NCI-H774 (cell line): ENCODE measurements at places on chromosomes 2 and 18.

DNA sequence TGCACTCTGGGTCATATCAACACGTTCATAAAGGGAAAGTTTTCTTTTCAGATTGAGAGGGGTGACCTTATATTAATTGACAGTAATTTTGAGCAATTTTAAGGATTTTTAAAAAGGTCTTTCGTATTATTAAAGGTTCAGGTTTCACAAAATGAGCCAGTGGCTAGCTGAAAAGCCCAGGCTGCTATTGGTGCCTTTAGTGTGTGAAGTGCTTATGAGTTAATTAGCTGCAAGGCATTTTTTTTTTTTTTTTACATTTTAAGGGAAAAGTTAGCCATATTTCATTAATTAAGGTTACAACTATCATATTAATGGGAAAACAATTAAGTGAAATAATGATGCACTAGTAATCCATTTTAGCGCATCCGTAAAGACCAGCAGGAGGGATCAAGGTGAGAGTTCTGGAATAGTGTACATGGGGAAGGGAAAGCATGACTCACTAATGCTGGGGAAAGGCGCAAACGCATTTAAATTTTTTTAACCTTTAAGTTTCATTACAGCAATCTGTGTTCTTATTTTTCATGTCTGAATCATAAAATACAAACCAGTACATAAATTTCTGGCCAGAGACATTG, 200.0 kb downstream of the ZNF407 start:
- no peak for DNase-seq

DNA sequence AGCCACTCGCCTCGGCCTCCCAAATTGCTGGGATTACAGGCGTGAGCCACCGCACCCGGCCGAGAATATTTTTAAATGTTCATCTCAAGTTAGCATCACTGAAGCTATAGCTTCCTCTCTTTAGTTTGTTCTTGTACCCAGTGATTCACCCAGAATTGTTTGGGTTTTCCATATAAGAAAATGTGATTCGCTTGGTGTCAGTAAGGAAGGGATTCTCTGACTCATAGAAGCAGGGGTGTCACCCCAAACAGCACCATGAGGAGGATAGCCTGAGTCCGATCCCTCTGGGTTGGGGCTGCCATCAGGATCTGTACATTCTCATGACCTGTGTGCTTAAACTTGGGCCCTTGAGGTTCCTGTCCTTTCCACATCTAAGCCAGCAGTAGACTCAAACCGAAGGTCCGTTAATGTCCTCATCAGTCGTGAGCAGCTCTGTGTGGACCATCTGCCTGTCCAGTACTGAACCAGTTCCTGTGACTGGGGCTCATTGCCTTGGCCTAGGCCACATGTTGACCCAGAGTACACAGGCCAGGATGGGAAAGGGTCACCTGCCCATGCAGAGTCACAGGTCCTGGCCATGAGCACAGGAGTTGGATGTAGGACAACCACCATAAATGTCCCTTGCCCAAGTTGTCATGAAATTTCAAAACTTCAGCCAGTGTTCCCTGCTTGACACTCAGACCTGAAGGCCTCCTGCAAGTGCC, 311.9 kb downstream of the GBX2 start:
- DNase-seq, result no peak

DNA sequence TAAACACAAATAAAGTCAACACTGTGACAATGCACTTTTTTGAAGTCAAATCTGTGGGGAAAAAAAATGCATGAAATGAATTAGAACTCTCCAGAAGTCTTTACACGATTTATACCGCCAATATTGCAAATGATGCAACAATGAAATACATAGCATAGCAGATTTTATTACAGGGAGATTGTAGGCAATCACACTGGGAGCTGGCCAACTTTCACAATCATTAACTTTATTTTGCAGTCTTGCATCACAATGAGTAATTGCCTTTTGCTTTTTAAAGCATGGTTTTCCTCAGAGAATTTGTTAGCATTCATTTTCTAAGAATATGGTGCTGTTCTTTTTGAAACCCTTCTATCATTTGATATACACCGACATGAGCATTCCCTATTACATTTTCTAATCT, 366.4 kb upstream of the FSIP2 start:
- no peak for DNase-seq

DNA sequence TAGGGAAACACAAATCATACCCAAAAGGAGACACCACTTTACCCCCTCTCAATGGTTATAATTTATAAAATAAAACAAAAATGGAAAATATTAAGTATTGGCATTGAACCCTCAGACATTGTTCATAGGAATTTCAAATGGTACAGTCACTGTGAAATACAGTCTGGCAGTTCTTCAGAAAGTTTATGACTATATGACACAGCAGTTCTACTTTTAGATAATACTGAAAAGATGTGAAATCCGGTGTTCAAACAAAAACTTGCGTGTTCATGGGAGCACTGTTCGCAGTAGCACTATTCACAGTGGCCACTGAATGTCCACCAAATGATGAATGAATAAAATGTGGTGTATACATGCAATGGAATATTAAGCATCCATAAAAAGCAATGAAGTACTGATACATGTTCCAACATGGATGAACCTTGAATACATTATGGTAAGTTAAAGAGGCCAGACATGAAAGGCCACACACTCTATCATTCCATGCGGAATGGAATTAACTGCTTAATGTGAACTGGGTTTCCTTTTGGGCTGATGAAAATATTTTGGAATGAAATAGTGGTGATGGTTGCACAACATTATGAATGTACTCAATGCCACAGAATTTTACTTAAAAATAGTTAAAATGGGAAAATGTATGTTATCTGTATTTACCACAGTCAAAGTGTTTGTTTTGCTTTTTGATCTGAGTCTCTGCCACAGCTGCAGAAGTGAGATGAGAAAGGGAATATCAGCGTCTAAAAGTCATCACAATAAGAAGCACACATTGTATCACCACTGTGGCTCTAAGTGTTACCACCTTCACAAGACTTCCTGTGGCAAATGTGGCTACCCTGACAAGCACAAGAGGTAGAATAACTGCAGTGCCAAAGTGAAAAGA, 864.6 kb downstream of the SUCLG1 start:
- DNase-seq, result no peak

DNA sequence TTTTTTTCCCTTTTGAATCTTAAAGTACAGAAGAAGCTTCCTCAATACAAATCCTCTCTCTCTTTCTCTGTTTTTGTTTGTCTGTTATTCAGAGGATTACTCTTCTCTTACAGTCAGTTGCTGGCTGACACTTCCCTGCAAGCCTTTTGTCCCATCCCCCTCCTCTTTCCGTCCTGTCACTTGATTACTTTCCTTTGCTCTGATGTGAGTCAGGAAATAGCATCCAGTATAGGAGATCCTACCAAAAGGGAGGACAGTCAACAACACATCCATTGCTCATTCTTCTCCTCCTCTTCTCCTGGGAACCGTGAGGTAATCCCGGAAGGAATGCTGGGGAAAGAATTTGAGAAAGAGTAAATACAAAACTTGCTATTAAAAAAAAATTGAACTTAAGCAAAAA, 79.3 kb upstream of the SCN7A start:
- no peak for DNase-seq

GRCh38 chr2:191638079-191638801, 39.7 kb upstream of the NABP1 start:
- no peak for DNase-seq
